Activated T-cell treated with anti-CD3 and anti-CD28 coated beads for 1 hour (primary cell): ENCODE measurements at places on chromosomes 7 and 10.

DNA sequence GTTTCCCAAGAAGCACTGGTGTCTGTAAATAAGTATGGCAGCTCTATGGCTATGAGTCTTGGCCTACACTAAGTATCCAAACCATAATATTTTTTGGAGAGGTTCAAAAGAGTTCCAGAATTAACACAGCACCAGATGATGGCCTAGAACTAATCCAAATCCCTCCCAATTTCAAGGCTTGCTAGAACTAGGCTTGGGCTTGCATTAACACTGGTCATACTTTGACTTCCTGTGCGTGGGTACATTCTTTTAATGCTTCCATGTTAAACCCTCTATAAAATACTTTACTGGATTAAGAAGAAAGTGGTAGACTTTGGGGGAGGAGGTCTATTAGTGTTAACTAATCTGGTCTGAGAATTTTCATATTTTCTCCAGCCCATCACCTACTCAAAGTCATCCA, 3.1 kb downstream of the AASS start:
- no peak for DNase-seq

- no peak for DNase-seq
Observed at GRCh38 chr7:2908103-2908683, 64.1 kb upstream of the GNA12 start.

GRCh38 chr10:123153486-123154091, 613 bp upstream of the BUB3 start:
- no peak for DNase-seq

GRCh38 chr7:41162612-41163011, 540.3 kb downstream of the INHBA start:
- DNase-seq: no peak

GRCh38 chr10:123069246-123069986, 60.6 kb downstream of the ACADSB start:
- no peak for DNase-seq

DNA sequence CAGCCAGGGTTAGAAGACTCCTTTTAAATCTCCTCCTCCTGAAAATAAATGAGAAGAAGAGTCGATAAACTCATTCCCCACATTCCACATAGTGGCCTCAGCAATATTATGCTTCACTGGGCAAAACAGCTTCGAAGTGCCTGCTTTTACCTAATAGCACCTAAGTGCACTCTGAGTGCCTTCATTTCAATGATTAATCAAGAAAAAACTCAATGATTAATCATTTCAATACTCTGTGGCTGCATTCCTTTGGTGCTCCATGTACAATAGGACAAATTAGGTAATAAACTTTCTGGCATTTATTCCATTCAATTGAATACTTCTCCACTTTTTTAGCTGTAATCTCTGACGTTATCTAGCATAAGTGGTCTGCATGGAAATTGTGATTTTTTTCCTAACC, 174.6 kb downstream of the CCDC71L start:
- DNase-seq: no peak
